ENCODE measurements at places on chromosomes 5 and 9. TPM values are rescaled to one million over a fixed set of nuclear protein-coding genes. Genes with fewer than 3 reads are reported as not detected.

DNA sequence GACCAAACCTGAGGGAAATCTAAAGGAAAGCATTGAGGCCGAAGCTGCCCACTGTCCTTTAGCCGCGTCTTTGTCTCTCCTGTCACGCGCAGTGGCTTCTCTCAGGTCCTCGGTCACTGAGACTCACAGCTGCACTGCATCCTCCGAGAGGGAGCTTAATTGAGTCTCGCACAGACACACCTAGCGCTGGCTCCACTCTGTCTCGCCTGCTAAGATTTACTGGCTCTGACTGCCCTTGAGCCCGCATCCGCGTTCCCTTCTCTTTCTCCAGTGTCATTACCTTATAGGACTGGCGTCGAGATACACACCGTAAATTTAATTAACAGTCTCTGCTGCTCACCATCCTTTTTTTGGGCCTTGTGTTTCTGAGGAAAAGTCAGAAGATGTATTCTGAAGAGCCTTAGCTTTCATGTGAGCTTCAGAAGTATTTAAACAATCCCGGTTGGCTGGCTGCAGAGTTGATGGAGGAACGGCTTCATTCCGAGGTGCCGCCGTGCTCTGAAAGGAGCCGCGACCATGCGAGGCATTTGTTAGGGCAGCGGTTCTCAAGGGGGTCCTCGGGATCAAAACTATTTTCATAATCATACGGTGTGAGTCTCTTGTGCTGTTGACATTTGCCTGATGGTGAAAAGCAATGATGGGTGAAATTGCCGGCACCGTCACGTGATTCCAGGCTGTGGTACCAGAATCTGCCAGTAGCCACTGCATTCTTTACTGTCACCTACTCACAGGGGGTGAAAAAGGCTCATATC lies 58.3 kb downstream of the GPR107 start:
- no peak for DNase-seq

DNA sequence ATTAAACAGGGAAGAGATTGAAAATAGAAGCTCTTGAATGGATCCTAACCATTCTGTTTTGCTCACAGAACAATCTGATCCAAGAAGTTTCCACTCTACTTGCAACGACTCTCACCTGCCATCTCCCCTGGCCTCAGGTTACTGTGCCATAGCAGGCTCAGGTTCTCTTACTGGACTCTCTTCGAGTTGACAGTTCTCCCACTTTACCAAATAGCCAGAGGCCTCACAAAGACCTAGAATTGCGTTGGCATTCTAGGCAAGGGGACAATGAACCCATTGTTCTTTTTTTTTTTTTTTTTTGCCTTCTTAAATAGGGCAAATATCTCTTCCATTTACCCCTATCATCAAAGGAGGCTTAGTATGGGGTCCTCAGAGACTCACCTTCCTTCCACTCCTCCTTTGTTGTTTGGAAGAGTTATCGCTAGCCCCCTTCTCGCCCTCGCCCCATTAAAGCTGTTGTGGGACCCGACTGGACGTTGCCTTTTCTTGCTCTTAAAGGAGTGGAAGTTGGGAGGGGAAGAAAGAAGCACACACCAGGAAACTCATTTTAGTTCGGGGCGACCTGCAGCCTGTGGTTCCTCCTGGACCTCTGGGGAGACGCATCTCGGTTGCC lies 688 bp upstream of the PLPPR1 start:
- no peak for DNase-seq

- no peak for DNase-seq
Observed at GRCh38 chr5:88551724-88552345, 283.2 kb upstream of the TMEM161B start.

GRCh38 chr9:105887679-105888078 lies 193.3 kb downstream of the TMEM38B start:
- DNase-seq: no peak

- no peak for DNase-seq
Observed at GRCh38 chr5:66358741-66359140, 214.6 kb downstream of the SREK1 start.

DNA sequence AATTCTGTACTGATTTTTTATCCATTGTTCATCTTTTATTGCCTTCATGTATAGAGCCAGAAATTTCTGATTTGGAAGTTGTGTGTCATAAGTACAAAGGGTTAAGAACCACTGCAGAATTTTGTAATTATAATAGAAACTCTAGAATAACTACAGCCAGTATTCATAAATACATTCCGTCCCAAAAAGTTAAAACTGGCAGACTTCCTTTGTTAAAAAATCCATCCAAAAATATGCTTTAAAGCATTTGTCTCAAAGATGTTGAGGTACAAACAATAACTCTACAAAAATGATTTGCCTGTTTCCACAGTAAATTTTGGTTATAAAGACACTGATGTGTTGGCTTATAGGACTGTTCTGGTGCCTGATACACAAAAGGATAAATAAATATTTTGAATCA lies 436.6 kb downstream of the DTWD2 start:
- no peak for DNase-seq

DNA sequence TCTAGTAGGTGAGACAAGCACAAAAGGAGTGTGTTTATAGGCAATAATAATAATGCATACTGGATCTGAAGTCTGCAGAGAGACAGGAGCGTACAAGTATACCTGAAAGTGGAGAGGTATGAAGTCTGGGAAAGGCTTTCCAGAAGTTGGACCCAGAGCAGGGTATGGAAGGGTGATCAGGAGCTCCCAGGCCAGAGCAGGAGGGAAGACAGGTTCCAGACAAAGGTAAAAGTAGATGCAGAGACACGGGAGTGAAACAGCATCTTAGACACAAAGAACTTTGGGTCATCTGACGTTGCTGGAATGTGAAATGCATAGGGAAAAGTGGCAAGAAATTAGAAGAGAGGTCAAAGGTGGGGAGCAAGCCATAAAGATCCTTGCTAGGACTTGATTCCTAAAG lies 175.1 kb downstream of the PAM start:
- DNase-seq: no peak

- DNase-seq: no peak
Observed at GRCh38 chr5:35146406-35146805, 83.9 kb downstream of the PRLR start.

DNA sequence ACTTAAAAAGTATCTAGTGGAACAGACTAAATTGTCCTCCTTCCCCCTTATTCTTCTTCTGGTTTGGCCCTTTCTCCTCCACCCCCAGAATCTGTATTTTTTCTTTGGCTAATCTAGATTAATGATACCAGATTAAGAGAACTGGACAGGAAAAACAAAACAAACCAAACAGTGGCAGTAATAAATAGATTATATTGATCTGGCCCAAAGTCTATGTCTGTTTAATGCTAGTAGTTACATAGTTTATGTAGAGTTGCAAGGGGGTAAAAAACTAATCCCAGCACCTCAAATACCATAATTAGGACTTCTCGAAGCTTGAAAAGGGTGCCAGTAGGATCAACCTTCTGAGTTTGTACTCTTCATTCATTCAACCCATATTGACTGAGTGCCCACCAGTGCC lies 104.5 kb downstream of the ARL15 start:
- DNase-seq: no peak

- DNase-seq: no peak
Observed at GRCh38 chr9:133252301-133253020, 22.5 kb downstream of the ABO start.

Gene PCDHA9
- polyA plus RNA-seq: 0.12 TPM

Gene P4HA2
- polyA plus RNA-seq: 28.2 TPM

Gene SPATA31A3
- not detected for polyA plus RNA-seq

Gene RNF208
- 14.9 TPM for polyA plus RNA-seq

Measured in left renal cortex interstitium (tissue), 4 donors.